ENCODE measurements at places on chromosomes 1 and 21.

- peak; percentile 80 for DNase-seq
Observed at GRCh38 chr21:26072666-26073615, 97.6 kb downstream of the APP start.

GRCh38 chr1:232905331-232906034, 44.9 kb upstream of the NTPCR start:
- DNase-seq: no peak

GRCh38 chr1:210231846-210232510, 618 bp upstream of the SERTAD4 start:
- peak; percentile 57 for DNase-seq

DNA sequence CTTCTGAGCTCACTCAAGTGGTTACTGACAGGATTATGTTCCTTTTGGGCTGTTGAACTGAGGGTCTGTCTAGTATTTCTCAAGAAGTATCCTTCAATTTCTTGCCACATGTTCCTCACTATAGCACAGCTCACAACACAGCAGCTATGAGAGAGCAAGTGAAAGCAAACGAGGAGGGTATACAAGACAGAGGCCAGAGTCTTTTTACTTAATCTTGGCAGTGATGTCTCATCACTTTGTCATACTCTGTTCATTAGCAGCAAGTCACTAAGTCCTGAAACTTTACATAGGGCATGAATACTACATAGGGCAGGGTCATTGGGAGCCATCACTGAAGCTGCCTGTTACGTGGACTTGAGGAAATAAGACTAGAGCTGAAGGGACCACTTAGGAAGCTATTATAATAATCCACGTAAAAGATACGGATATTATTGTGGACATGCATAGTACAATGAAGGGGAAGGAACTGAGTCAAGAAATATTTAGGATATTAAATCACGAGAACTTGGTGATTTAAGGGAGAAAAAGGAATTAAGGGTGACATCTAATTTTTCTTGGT, 63.7 kb downstream of the SLC30A7 start:
- peak; percentile 3 for DNase-seq

DNA sequence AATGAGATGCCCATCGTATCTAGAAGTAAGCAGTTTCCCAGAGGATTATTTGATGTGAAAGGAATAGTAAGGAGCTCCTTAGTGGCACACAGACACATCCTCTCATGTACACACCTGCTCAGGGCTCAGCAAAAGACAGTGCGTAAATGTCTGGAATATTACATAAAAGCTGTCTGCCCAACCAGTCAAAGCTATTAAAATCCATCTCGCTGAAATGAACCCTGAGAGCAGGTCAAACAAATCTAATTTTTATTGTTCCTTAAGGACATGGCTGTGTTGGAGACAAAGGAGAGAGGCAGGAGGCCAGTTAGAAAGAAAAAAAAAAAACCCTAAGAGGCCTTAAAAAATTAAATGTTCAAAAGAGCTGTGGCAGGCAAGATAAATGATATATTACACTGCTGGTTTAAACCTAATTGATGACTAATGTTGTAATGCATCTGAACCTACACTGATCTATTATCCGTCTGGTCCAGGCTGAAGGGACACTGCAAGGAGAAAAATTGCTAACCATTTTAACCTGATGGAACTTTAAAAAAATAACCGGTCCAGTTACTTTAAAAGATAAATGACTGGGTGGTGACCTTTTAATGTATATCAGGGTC, 58.5 kb upstream of the FGGY start:
- no peak for DNase-seq

- DNase-seq: peak; percentile 46
Observed at GRCh38 chr1:63575340-63575826, 17.8 kb upstream of the PGM1 start.

DNA sequence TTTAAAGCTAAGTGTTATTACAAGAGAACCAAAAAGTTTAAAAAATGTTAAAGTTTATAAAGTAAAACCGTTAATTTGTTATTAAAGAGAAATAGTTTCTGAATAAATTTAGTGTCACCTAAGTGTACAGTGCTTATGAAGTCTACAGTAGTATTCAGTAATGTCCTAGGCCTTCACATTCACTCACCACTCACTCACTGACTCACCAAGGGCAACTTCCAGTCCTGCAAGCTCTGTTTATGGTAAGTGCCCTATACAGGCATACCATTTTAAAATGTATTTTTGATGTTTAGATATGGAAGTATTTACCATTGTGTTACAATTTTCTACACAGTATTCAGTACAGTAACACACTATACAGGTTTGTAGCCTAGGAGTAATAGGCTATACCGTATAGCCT, 60.1 kb upstream of the GCLM start:
- peak; percentile 40 for DNase-seq

DNA sequence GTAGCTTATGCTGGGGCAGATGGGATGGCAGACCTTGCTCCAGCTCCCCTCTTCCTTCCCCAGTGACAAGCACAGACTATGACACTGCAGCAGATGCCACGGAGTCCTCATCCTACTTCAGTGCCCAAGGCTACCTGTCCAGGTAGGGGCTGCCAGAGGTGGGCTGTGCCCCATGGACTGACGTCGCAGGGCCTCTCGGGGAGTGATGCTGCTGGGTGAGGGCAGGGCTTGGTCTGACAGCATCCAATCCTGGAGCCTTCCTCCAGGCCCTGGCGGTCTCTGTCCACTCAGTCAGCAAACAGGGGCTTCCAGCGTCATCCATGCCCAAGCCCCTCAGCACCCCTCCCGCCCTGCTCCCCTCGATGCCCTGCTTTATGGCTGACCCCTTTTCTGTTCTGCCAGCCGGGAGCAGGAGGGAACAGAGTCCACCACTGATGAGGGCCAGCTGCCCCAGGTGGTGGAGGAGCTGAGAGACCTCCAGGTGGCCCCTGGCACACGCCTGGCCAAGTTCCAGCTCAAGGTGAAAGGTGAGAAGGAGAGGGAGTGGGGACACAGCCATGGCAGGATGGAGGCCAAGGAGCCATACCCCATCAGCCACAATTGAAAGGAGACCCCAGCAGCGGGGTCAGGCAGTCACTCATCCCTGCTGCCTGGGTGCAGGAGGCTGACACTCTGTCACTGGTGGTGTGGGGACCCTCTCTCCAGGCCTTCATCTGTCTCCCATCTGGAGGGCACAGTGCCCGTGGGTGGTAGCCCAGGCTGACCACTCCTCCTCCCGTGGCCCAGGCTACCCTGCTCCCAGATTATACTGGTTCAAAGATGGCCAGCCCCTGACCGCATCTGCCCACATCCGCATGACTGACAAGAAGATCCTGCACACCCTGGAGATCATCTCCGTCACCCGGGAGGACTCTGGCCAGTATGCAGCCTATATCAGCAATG, 73.6 kb downstream of the TRIM11 start:
- DNase-seq: no peak

- DNase-seq: no peak
Observed at GRCh38 chr1:64263335-64263734, 59.9 kb downstream of the UBE2U start.

DNA sequence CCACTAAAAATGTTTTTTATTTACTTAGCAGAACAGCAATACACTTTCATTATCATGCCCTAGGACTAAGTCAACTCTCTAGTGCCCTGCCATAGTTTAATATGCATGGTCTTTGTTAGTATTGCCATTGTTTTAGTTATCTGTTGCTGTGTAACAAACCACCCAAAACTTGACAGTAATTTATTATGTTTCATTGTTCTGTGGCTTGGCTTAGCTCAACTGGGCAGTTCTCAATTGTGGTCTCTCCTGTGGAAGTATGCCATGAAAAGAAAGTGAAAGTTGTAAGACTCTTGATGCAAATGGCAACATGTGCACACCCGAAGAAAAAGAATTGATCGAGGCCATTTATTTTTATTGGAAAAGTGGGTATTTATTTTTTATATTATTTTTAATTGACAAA, 206.3 kb upstream of the KCTD3 start:
- no peak for DNase-seq

GRCh38 chr21:33308586-33309490, 15.9 kb upstream of the IFNAR1 start:
- DNase-seq: no peak

- DNase-seq: no peak
Observed at GRCh38 chr1:175693364-175693763, 50.0 kb downstream of the TNR start.

GRCh38 chr1:58796416-58796815, 12.6 kb upstream of the JUN start:
- DNase-seq: no peak

DNA sequence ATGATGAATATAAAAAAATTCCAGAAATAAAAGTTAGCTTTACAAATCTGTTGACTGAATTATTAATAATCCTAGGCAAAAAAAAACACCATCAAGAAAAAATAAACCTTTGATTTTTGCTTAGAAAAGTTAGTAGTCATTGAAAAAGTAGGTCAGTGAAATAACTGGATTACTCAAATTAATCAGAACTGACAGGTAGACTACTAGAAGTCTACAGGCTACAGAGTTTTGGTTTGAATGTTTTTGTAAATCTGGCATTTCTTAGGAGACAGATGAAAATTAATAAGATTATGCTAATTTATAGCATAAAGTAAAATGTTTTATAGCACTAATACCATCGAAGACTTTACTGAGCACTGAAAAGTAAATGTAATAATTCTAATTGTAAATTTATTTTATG, 511.9 kb downstream of the PTPRC start:
- no peak for DNase-seq

- DNase-seq: no peak
Observed at GRCh38 chr1:217542837-217543236, 88.1 kb downstream of the GPATCH2 start.

DNA sequence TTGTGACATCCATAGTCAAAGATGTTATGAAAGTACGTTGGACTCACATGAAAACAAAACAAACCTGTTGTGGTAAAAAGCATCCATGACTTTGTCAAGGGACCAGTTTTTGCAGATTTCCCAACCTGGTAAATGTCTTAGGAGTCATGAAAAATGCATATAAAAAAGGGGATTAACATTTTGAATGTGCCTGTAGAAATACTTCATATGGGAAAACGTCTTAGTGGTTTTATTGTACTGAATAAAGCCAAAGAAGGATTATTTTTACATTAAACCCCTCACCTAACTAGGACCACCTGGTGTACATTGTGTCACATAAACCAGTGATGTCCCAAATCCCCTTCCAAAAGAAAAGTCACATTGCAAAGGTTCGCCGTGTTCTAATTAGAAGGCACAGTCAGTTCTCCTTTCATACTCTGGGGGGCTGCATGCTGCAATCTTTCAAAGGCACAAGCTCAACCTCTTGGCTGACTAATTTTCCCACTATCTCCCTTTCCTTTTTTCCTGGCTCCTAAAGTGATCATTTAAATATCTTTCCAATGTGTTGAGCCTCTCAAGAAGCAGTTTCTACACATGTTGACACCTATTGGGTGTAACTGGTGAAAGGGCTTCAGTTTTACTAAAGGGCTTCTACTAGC, 119.8 kb upstream of the SPAG17 start:
- DNase-seq: peak; percentile 42

DNA sequence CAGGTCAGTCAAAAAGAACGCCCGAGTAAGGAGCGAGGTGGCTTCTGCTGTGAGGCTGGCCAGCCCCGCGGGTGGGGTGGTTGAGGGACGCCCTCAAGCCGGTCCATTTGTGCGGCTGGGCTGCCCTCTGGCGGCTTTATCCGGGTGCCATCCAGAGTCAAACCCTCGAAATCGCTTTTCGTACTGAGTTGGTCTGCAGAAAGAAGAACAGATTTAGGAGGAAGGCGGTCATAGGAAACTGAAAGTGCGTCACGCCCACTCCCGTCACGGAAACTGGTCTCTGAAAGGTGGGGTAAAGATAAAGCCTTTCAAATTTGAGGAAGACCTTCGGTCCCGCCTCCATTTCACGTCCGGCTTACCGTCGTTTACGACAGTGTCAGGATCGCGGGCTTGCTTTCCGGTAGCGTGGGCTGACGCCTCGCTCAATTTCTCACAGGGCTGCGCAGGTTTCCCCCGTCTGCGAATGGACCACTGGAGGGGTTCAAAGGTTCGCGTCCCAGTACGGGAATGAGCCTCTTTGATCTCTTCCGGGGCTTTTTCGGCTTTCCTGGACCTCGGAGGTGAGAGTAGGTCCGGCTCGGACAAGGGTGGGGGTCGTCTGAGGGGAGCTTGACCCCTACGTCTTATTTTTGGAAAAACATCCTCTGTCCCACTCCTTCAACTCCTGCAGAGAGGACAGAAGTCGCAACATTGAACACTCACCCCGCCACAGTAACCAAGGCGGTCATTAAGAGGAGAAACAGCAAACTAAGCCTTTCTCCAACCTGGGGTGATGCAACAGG, at the start of gene HAX1:
Gene HAX1, plus strand, starts transcription at position 413 of the 782 bp plus-strand sequence. Its CDS starts 95 bp downstream, at position 508.
- DNase-seq: peak; percentile 96

DNA sequence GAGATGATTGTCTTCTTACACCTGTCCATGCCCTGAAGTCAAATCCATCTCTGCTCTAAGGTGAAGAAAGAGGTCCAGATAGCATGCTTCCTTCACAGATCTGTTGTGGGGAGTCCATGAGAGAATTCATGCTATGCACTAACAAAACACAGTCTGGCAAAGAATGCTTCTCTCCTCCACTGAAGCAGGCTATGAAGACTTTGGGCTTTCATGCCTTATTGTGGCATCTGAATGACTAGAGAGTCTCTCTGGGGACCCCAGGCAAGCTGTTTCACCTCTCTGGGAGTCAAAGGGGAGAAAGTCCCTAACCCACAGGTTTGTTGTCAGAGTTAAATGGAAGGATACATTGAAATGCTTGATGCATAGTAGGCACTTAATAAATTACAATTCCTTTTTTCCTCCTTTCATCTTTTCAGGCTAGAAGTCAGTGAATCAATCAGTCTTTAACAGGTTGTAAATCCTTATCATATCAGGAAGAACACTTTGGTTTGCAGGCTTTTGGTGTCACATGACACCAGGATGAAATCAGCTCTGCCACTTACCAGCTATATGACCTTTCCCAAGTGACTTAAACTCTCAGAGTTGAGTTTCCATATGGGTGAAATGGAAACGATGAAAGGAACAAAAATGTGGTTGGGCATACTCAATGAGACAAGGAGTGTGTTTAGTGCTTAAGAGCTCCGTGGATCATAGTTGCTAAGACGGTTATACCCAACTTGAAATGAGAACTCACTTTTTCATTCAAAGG, 200.1 kb upstream of the DAB1 start:
- peak; percentile 27 for DNase-seq

GRCh38 chr1:203323587-203323986, 18.3 kb downstream of the BTG2 start:
- no peak for DNase-seq

- no peak for DNase-seq
Observed at GRCh38 chr21:37075214-37075770, 2.2 kb downstream of the TTC3 start.

- DNase-seq: peak; percentile 83
Observed at GRCh38 chr1:32981003-32981901, 16.6 kb upstream of the RNF19B start.

DNA sequence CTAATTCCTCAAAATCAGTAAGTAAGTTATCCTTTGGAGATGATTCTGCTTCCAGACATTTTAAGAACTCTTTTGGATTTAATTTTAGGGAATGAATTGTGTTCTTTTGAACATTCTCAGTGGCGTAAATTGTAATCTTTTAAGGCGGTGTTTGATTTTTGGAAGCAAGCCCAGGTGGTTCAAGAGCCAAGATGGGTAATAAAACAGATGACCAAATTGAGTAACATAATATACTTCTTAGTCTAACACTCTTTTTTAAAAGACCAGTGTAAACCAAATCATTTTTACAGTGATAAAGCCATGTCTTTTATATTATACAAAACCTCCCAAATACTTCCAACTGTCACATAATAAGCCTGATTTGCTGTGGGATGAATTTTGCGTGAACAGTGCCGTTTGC, 133.8 kb downstream of the LRRC40 start:
- DNase-seq: no peak

- DNase-seq: no peak
Observed at GRCh38 chr1:110787328-110788071, 85.4 kb upstream of the CD53 start.

- DNase-seq: peak; percentile 86
Observed at GRCh38 chr1:185017338-185017737, 28.0 kb upstream of the RNF2 start.

- peak; percentile 40 for DNase-seq
Observed at GRCh38 chr1:112358798-112359408, 37.1 kb upstream of the CTTNBP2NL start.
